ENCODE measurements at places on chromosomes 5 and 9.

DNA sequence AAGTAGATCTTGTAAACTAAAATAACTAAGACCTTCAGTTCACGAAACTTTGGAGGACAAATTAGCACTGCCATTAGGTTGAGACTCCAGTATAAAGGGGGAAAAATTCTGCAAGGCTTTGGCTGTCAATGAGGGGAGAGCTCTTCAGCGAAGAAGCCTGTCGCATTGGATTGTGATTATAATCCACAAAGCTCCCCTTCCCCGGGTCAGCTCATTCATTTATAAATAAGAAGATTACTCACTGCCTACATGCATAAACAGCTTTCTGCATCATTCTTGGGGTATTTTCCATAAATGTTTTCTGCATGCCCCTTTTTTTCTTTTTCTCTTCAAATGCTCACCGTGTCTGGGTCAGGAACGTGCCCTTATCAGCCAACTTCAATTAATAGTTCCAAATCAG is 196.7 kb downstream of the EBF1 start:
- no peak for DNase-seq

- no peak for DNase-seq
Observed at GRCh38 chr5:82719368-82719767, 357.8 kb downstream of the TMEM167A start.

- no peak for DNase-seq
Observed at GRCh38 chr5:178650214-178650613, 23.4 kb upstream of the CLK4 start.

DNA sequence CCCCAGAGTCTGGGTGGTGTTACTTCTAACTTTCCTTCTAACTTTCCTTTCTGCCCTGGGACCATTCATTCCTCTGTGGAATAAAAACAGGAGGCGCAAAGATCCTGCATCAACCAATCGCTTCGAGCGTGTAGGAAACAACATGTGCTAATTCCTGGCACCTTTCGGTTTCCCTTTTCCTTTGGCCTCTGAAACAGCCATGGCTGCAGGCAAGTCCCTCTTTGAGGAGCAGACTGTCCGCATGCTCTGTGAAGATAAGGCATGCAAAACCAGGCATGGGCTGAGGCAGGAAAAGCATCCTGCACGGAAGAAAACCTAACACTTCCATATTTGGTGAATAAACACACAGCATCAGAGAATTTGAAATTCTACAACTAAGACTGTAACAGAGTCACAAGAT is 128.3 kb downstream of the HSD17B3 start:
- no peak for DNase-seq

- DNase-seq: no peak
Observed at GRCh38 chr9:38652044-38652443, 31.6 kb upstream of the ANKRD18A start.

- DNase-seq: no peak
Observed at GRCh38 chr9:122325124-122325523, 45.7 kb upstream of the PTGS1 start.

Data from stimulated activated CD8-positive, alpha-beta memory T cell treated with anti-CD3 and anti-CD28 coated beads, Interleukin-7, amount 100 ng/mL, for 1 hour (primary cell).